Bronchial smooth muscle cell (primary cell): ENCODE measurements at places on chromosomes 1 and 21. TPM values are rescaled to one million over a fixed set of nuclear protein-coding genes. Genes with fewer than 3 reads are reported as not detected.

Gene L1TD1
- total RNA-seq: under 0.01 TPM in 1 of 2 replicates, not detected in the other

Gene AGBL4
- total RNA-seq: not detected in 2 replicates

Gene HSPA6
- total RNA-seq: 4.4 and 8.4 TPM in 2 replicates

Gene IL10
- total RNA-seq: not detected in 2 replicates

Gene ZNF687
- 7.3 and 9.0 TPM in 2 replicates for total RNA-seq

Gene TFAP2E
- 0.16 TPM in 1 of 2 replicates, not detected in the other for total RNA-seq

Gene MYOC
- total RNA-seq: 0.52 and 1.3 TPM in 2 replicates

Gene GJB3
- total RNA-seq: 0.16 and 0.26 TPM in 2 replicates

Gene NR0B2
- total RNA-seq: not detected in 2 replicates

Gene NCSTN
- total RNA-seq: 55.2 and 63.5 TPM in 2 replicates

Gene HJV
- not detected in 2 replicates for total RNA-seq

Gene AMY2A
- 0.09 TPM in 1 of 2 replicates, not detected in the other for total RNA-seq

Gene TMEM82
- total RNA-seq: not detected in 2 replicates

Gene DMRTA2
- 0.09 TPM in 1 of 2 replicates, not detected in the other for total RNA-seq

Gene OR14K1
- total RNA-seq: not detected in 2 replicates

Gene RNU1-2
- total RNA-seq: 2,114 and 10,807 TPM in 2 replicates

Gene PTPRC
- total RNA-seq: not detected in 2 replicates

Gene COL24A1
- 0.63 and 1.2 TPM in 2 replicates for total RNA-seq

Gene KCNK1
- total RNA-seq: 6.2 and 7.6 TPM in 2 replicates

Gene ERRFI1
- total RNA-seq: 12.8 and 13.2 TPM in 2 replicates

Gene LYPLA2
- 21.0 and 26.5 TPM in 2 replicates for total RNA-seq
